Lung (tissue), 17 donors: ENCODE measurements at places on chromosomes 12 and 14.

GRCh38 chr12:91397866-91398532, 215.4 kb upstream of the DCN start:
- no peak for DNase-seq

- peak; percentile 48 for DNase-seq
Observed at GRCh38 chr12:48969833-48970701, 1.5 kb downstream of the WNT10B start.

DNA sequence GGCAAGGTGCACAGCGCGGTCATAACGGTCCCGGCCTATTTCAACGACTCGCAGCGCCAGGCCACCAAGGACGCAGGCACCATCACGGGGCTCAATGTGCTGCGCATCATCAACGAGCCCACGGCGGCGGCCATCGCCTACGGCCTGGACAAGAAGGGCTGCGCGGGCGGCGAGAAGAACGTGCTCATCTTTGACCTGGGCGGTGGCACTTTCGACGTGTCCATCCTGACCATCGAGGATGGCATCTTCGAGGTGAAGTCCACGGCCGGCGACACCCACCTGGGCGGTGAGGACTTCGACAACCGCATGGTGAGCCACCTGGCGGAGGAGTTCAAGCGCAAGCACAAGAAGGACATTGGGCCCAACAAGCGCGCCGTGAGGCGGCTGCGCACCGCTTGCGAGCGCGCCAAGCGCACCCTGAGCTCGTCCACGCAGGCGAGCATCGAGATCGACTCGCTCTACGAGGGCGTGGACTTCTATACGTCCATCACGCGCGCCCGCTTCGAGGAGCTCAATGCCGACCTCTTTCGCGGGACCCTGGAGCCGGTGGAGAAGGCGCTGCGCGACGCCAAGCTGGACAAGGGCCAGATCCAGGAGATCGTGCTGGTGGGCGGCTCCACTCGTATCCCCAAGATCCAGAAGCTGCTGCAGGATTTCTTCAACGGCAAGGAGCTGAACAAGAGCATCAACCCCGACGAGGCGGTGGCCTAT, 875 bp downstream of the HSPA2 start:
- peak; percentile 20 for DNase-seq

- DNase-seq: peak; percentile 99
Observed at GRCh38 chr12:3252450-3252891, 175.3 kb downstream of the TSPAN9 start.

DNA sequence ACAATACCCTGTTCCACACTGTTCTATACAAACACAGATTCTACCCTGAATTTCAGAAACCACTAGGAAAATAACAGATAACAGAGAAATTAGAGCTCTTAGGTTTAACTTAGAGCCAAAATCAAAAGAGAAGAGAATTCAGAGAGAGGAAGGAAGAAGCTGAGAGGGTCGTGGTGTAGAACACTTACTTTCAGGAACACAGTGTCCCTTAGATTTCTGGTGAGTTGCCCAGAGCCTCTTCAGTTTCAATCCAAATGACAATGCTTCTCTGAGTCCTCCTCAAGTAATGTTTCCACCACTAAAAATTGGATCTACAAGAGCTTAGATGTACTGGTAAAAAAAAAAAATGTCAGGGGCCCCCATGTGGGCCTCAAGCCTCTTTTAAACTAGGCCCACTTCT, 2.6 kb downstream of the YAF2 start:
- DNase-seq: peak; percentile 25

- DNase-seq: peak; percentile 93
Observed at GRCh38 chr14:53542732-53543131, 389.6 kb upstream of the DDHD1 start.

DNA sequence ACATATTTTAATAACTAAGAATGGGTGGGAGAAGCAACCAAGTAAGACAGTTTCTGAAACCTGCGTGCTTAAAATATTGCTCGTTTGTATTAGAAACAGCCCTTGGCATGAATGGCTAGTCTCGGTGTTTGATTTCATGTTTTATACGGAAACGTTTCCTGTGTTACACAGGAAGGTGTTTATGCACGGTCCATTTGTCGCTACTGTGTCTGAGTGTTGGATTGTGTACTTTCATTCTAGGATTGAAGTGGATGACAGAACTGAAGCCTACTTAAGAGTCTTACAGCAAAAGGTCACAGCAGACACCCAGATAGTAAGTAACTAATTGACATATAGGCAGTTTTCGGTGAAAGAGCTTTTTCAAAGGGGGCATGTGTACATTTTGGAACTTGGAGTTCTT, 19.6 kb downstream of the PIWIL1 start:
- DNase-seq: no peak

DNA sequence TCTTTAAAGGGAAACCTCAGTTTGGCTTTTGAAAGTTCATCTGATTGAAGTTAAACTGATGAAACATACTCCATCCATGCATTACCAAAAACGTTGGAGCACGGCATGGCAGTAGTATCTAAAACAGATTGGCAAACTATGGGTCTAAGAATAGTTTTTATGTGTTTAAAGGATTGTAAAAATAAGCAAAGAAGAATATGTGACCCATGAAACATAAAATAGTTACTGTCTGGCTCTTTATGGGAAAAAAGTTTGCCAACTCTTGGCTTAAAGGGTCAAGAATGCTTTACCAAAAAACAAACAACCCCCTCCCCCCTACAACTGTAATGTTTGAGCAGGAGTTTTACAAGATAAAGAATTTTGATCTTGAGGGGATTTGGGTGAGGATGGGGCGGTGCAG, 32.6 kb downstream of the TRAF3 start:
- no peak for DNase-seq

- DNase-seq: no peak
Observed at GRCh38 chr14:28676479-28676878, 90.1 kb upstream of the FOXG1 start.

- no peak for DNase-seq
Observed at GRCh38 chr14:68513137-68513536, 279.7 kb downstream of the ZFP36L1 start.

DNA sequence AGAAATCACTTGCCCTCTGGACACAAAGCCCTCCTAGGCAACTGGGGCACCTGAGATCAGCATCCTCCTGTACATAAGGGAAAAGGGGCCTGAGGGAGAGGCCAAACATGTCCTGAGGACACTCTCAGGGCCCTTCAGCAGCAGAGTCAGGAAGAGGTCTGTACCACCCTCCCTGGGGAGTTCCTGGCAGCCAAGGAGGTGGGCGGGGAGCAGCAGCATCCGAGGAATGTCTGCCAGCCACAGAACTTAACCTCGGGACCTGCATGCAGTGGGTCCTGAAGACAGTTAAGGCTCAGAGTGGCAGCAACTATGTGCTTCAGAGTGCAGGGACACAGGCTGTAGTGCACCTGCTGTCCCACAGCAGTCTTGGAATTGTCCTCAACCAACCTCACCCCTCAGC, 62.1 kb downstream of the SPTB start:
- DNase-seq: no peak

GRCh38 chr14:50040401-50040775, 76.0 kb downstream of the VCPKMT start:
- no peak for DNase-seq

- DNase-seq: no peak
Observed at GRCh38 chr12:32585680-32586079, 93.4 kb upstream of the DNM1L start.

GRCh38 chr14:95328729-95329503, 9.2 kb upstream of the CLMN start:
- no peak for DNase-seq

GRCh38 chr14:32324601-32325000, 4.5 kb upstream of the AKAP6 start:
- no peak for DNase-seq

- DNase-seq: no peak
Observed at GRCh38 chr14:92726135-92726932, 22.1 kb downstream of the LGMN start.

- no peak for DNase-seq
Observed at GRCh38 chr12:114512351-114512750, 106.4 kb upstream of the TBX5 start.

- DNase-seq: no peak
Observed at GRCh38 chr12:109016016-109016415, 4.9 kb downstream of the SVOP start.

- peak; percentile 82 for DNase-seq
Observed at GRCh38 chr12:75750716-75751306, 239.4 kb upstream of the KRR1 start.

- no peak for DNase-seq
Observed at GRCh38 chr12:32450768-32451167, 51.4 kb downstream of the FGD4 start.

DNA sequence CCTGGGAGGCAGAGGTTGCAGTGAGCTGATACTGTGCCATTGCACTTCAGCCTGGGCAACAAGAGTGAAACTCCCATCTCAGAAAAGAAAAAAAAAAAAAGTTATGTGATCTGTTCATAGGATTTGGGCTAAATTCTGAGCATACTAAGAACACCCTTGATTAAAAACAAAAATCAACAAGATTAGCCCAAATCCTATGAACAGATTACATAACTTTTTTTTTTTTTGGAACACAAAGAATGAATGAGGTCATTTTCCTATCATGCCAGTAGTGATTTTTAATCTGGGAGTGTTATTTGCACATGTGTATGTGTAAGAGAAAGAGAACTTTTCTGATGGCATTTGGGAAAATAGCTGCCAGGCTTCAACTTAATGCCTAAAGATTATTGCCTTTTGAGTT, 208.7 kb downstream of the ERC1 start:
- no peak for DNase-seq

DNA sequence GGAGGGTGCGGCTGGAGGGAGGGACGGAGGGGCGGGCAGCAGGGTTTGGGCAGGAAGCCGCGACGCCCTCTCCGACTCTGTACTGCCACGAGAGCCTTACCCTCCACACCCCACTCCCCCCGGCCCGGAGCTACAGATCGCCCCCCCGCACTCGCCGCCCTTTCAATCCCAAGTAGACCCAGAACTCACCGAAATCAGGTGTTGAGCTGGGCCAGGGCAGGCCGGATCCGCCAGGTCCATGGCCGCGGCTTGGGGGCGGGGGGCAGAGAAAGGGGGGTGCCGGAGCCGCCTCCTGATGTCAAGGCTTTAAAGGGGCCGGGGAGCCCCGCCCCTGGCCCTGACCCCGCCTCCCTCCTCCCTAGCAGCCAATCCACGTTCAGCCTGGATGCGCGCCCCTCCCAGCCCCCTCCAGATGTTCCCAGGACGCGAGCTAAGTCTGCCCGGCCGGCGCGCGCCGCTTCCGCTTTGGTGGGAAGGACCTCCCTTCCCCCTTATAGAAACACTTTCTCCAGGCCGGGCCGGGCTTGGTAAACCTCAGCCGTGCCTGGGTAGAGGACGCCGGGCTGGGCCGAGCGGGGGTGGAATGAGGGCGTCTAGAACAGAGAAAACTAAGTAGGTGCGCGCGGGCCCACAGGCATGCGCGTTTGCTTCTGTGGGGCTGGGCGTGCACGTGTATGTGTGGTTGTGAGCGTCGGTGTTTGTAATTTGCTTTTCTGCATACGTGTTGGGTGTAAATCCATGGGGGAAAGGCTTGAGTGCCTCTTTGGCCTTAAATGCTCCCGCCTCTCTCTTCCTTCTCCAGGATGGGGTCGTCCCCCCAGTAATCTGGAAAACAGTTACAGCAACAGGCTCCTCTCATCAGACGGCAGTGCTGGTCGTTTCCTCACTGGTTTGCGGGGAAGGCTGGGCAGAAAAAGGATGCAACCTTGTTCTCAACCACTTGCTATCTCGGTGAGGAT, at the start of gene NCKAP5L:
Gene NCKAP5L (minus strand): TSS at position 281 of the 959 bp plus-strand sequence. CDS start 24,369 bp downstream, outside the sequence.
- peak; percentile 98 for DNase-seq

DNA sequence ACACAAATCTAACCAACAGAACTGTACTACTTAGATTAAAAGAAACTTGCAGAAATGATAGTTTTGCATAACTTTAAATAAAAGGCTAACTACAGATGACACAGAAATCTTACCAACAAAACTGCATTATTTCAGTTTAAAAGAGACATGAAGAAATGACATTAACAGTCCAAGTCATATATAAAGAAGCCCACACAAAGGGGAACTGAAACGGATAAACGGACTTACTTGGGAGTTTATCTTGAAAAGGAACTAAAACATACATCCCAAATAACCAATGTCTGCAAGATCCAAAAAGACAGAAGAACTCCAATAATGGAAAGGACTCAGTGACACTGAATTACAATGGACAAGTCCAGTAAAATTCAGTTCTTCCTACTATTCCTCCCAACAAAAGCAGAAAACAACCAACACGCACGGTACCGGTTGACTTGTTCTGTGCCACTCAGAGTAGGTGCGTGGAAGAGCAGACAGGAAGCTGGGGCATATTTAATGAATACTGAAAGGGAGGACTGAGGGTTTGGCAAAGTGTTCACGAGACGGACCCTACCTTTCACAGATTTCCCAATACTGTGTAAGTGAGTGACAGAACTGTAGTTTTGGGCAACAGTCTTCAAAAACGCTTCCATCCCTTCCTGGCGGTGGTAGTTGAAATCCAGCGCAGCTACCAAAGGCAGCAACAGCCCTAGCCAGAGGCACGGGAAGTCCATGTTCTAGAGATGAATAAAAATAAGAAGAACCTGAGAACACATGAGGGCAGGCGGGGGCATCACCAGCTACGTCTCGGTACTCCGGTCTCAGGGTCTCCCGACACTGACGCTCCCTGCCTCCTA, 627 bp downstream of the CPM start:
- DNase-seq: peak; percentile 25

DNA sequence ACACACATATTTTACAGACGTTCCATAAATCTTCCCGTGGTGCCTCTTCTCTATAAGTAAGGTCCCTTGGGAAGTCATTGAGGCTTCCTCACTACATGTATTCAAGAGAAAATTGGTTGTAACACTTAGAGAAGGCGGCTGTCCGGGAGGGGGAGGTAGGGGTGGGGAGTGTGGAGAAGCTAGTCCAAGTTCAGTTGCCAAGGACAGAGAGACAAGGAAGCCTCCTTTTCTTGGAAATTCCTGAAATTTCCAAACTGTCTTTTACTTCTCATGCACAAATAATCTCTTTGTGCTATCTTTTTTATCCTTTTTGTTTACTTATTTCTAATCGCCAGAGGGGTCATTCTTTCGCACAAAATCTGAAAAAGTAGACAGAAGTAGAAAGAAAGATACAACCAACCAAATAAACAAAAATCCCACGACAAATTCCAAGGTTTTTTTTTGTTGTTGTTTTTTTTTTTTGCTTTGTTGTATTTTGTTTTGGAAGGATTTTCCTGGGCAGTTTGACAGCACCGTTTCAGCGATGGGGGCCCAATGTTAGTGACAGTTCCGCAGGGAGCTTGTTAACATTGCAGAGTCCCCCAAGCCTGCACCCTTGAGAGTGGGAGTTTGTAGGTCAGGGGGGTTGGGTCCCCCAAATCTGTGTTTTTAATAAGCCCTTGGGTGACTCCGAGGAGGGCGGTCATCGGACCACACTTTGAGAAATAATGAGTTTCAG, 45.2 kb downstream of the MAP1LC3B2 start:
- peak; percentile 61 for DNase-seq

DNA sequence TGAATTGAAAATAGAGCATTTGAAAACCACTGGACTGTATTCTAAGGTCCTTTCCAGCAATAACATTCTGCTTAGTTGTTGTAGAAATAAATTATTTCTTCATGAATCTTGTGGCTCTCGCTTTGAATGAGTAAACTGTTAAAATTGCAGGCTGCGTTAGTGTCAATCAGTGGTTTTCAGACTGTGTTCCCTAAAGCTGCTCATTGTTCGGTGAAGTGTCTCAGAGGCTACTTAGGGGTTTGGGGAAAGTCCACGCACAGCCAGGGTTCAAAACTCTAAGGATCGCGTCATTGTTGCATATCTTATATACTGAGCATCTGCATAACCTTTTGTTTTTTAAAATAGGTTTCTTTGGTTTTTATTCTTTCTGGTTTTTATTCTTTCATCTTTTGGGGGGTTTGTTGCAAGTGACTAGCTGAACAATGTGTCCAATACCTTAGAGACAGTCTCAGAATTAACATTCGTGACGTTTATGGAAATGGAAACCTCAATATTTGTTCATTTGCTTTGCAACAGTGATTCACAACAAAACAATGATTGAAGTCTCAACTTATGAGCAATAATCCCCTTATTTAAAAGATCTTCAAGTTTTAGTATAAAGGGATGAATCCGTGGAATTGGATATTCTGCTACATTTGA, 108.1 kb downstream of the TTLL5 start:
- no peak for DNase-seq
